ENCODE measurements at places on chromosomes 11 and 22. TPM values are rescaled to one million over a fixed set of nuclear protein-coding genes. Genes with fewer than 3 reads are reported as not detected.

MARK2 gene
- 35.8 TPM for total RNA-seq

DNAJB13 gene
- not detected for total RNA-seq

OR52I1 gene
- total RNA-seq: not detected

GRCh38 chr11:210122-210802, 2.8 kb downstream of the RIC8A start:
- peak; percentile 59 for DNase-seq

GRCh38 chr11:72039031-72039855, 40.5 kb downstream of the IL18BP start:
- no peak for DNase-seq

DNA sequence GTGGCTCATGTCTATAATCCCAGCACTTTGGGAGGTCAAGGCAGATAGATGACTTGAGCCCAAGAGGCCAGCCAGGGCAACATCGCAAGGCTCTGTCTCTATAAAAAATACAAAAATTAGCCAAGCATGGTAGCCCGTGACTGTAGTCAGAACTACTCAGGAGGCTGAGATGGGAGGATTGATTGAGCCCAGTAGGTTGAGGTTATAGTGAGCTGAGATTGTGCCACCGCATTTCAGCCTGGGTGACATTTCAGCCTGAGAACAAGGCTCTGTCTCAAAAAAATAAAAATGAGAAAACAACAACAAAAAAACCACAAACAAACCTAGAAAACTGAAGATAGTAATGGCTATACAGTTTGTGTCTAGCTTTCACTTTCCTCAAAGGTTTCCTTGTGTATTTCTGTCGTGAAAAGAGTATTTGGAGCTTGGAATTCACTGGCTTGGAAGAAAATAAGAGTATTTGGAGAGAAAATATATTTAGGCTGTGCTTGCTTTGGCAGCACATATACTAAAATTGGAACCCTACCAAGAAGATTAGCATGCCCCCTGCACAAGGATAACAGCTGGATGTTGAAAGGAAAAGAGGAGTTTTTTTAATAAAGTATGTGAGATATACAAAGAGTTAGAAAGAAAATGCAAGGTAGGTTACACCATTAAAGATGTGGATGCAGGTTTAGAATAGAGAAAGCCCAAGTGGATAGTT, 3.9 kb upstream of the BIRC3 start:
- no peak for DNase-seq

Data from foreskin keratinocyte (primary cell).